ENCODE measurements at places on chromosomes 13 and 19.

DNA sequence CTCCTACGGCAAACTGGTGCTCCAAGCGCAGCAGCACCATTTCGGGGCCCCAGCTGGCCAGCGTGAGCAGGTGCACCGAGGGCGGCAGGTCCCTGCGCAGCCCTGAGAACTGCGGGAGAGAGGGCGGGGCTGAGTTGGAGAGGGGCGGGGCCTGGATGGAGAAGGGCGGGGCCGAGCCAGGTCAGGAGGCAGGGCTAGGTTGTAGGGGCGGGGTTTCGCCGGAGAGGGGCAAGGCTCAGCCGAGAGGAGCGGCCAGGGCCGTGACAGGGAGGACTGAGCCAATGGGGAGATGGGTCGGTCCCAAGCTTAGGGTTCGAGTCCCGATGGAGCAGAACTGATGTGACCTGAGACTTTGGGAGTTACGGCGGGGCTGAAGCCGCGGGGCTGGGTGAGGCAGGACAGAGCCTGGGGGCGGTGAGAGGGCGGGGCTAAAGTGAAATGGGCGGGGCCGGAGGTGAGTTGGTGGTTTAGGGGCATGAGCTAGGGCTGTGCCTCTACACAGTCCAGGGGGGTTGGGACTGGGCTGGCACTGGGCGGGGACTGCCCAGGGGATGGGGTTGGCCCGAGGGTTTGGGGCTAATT lies 19.0 kb downstream of the MAN2B1 start:
- DNase-seq = peak; percentile 29

- no peak for DNase-seq
Measured at GRCh38 chr19:3213159-3213558, 11.3 kb upstream of the CELF5 start.

GRCh38 chr13:45994752-45995151 lies 57.8 kb downstream of the ZC3H13 start:
- no peak for DNase-seq

- DNase-seq = no peak
Measured at GRCh38 chr13:105048677-105049076, 1486.8 kb downstream of the EFNB2 start.

GRCh38 chr19:3893509-3894179 lies 13.2 kb downstream of the ATCAY start:
- no peak for DNase-seq

DNA sequence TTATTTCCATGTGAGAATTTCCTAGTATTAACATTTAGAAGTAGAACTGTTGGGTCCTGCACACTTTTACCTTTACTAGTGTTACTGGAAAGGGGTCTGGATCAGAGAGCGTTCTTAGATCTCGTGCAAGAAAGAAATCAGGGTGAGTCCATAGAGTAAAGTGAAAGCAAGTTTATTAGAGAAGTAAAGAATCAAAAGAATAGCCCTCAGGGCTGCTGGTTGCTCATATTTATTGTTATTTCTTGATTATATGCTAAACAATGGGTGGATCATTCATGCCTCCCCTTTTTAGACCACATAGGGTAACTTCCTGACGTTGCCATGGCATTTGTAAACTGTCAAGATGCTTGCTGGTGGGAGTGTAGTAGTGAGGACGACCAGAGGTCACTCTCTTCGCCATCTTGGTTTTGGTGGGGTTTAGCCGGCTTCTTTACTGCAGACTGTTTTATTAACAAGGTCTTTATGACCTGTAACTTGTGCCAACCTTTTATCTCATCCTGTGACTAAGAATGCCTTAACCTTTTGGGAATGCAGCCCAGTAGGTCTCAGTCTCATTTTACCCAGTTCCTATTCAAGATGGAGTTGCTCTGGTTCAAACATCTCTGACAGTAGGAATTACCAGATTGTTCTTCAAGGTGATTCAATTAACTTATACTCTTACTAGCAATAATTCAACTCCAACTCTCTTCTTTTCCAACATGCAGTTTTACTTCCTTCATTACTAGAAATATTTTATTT lies 27.4 kb downstream of the NDFIP2 start:
- DNase-seq = peak; percentile 9

DNA sequence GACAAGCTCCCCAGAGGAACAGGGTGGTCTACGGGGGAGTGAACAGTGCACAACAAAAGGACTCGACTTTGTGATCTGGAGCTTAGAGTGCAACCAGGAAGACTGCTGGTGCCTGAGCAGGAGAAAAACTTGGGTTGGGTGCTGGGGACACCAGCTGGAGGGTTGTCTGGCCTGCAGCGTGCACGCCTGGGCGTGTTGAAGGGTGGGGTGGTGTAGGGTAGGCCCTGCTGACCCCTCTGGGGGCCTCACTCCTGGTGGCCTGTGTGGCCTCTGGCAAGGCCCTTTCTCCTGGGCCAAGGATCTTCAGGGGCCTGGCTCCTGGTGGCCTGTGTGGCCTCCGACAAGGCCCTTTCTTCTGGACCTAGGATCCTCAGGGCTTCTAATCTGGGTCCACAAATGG lies 4.7 kb upstream of the RSPH6A start:
- no peak for DNase-seq

DNA sequence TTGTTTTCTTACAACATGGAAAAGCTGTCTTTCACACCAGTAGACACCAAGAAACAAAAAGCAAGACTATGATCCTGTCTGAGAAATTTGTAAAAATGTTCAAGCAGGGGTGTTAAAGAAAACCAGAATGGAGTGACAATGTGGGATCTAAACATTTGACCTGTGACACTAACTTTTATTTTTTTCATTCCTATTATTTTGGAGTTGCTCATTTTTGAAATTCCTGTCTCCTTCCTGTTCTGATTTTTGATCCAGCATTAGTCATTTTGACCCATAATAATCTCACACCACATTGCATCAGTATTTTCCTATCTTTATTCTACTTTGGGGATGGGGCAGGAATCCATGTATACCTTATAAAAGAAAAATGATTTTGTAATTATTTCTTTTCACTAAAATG lies 164.2 kb downstream of the DLEU7 start:
- no peak for DNase-seq

DNA sequence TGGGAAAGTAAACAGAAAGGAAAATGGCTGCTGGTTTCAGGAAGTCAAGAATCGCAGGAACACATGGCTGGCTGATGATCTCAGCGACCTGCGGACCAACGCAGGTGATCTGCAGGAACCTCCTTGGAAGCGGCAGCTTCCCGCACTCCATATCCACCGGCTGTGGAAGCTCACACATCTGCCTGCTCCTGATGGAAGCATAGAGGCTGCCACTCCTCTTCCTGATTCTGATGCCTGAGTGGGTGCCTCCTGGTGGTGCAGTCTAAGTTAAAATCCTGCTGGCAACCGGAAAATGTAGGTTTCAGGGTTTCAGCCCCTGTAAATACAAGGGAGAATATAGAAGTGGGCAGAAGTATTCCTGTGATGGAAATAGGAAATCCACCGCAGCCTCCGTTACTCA lies 75.5 kb downstream of the TNFSF13B start:
- no peak for DNase-seq

GRCh38 chr19:43578787-43579186 lies 3.2 kb downstream of the PINLYP start:
- DNase-seq = no peak

DNA sequence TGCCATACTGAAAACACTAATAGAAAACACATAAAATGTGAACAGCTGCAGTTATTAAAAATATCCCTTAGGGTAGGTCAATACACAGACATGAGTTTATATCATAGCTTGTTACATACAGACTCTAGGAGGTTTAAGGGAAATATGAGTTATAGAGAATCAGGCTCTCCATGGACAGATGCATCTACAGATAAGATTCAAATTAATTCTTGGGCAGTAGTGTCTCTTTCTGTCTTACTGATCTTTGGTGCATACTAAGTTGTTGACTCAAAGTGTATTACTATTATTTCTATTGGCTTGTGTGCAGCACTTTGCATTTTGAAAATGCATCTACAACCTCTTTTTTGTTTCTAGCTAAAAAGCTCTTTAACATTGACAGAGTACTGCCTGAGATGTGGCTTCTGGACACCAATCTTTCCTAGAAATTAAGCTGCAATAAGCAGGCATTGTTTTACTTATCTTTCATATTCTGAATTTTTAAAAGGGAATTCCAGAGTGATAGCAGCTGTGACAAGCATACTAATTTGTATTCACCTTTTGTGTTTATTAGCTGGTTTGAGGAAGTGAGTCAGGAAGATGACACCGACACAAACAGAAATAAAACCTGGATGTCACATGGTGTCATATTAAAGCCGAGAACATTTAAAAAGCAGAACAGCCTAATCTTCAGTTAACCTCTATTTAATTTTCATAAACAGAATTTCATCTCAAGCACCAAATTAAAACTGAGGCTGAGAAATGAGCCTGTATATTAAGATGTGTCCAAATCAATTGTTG lies 399.0 kb downstream of the PCDH9 start:
- no peak for DNase-seq

- DNase-seq = peak; percentile 23
Measured at GRCh38 chr19:49150106-49150943, 4.9 kb downstream of the HRC start.
